ENCODE measurements at places on chromosomes 4 and X. TPM values are rescaled to one million over a fixed set of nuclear protein-coding genes. Genes with fewer than 3 reads are reported as not detected.
A peak's percentile ranks its signal among the peaks of the same experiment; 100 is the strongest.

The TXK gene
- total RNA-seq: not detected

The TAF7L gene
- not detected for total RNA-seq

The PNPLA4 gene
- not detected for total RNA-seq

The PDCL2 gene
- total RNA-seq: not detected

The SMARCAD1 gene
- 53.2 TPM for total RNA-seq

The DGKK gene
- not detected for total RNA-seq

The SLIT2 gene
- 4.1 TPM for total RNA-seq

The OR13H1 gene
- total RNA-seq: not detected

The TFE3 gene
- 42.0 TPM for total RNA-seq

The MAOB gene
- 8.6 TPM for total RNA-seq

The SPANXN4 gene
- total RNA-seq: not detected

The EGFL6 gene
- total RNA-seq: not detected

DNA sequence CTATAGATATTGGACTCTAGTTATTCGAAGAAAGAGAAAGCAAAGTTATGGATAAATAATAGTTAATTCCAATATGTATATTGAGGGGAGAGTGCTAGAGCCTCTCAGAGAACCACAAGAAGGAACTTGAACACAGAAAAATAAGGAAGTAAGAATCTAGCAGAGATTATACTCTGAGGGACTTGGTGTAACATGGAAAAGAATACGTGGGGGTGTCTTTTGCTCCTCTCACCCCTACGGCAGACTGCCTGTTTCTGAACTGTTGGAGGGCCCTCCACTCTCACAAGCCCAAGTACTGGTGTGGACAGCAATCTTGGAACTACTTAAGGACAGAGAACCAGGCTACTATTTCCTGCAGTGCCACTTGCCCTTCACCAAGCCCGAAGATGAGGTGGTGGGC lies 1174.4 kb upstream of the PCDH10 start:
- DNase-seq: no peak

DNA sequence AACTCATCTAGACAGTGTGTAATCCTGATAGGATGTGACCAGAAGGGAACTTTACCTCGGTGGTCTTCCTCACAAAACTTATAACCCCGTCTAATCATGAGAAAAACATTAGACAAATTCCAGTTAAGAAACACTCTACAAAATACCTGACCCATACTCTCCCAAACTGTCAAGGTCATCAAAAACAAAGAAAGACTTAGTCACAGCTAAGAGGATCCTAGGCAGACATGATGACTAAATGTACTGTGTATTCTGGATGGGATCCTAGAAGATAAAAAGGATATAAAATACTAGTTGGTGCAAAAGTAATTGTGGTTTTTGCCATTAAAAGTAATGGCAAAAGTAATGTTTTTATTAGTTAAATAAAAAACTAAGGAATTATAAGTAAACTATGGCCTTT lies 81.6 kb downstream of the DTHD1 start:
- DNase-seq: no peak

DNA sequence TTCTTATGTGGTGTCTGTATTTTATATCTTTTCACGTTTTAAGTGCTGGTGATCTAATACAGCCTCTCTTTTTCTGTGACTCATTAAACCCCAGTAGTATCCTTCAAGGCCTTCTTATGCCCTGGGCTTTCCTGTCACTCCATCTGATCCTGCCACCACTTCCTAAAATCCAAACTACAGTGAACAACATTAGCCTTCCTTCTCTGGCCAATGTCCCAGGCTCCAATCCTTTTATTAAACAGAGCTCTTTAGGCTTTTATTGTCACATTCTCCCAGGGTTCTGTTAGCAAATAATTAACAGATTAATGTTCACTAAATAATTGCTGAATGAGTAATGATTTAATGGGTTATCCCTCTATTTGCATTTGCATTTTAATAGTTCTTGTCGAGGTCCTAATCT lies 47.9 kb upstream of the ITM2A start:
- DNase-seq: no peak

- no peak for DNase-seq
Measured at GRCh38 chr4:6354119-6354518, 84.5 kb downstream of the WFS1 start.

DNA sequence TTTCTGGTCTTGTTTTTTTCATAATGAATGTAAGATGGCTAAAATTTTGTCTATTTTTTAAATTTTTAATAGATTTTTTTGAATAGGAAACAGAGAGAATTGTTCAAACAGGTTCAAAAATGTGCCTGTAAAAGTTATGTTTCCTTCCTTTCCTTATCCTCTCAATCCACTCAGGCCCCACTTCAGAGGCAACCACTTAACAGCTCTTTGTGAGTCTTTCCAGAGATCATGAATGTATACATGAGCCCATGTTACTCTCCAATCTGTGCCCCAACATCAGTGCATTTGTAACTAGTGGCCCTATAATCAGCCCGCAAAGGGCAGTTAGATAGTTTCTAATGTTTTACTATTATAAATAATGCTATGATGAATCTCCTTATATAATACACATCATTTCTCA lies 14.0 kb downstream of the CFI start:
- no peak for DNase-seq

DNA sequence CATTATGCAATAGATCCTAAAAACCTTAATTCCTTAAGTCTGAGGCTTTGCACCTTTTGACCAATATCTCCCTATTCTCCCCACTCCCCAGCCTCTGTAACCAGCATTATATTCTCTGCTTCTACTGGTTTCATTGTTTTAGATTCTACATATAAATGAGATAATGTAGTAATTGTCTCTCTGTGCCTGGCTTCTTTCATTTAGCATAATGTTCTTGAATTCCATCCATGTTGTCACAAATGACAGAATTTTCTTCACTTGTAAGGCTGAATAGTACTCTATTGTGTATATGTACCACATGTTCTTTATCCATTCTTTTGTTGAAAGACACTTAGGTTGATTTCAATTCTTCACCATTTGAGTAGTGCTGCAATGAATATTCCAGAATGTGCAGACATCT lies 66.0 kb downstream of the MAGEC1 start:
- DNase-seq: no peak

- DNase-seq: no peak
Measured at GRCh38 chr4:72631296-72631695, 62.3 kb upstream of the ADAMTS3 start.

DNA sequence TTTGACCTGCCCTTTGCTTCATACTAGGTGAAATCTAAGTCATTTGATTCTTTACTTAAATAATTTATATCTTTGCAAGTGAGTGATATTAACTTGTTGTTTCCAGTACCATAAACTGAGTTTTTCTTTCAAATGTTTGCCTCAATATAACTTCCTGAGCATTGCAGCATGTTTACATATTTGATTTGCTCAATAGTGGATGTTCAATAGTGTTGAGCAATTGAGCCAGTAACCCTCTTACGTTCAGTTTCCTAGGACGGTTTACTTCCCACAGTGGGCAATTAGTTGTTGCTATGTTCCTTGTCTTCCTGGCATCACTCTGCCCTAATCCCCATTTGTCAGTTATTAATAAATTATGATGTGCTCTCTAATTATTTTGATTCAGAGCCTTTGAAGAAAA lies 278.5 kb downstream of the EPHA5 start:
- DNase-seq: no peak

DNA sequence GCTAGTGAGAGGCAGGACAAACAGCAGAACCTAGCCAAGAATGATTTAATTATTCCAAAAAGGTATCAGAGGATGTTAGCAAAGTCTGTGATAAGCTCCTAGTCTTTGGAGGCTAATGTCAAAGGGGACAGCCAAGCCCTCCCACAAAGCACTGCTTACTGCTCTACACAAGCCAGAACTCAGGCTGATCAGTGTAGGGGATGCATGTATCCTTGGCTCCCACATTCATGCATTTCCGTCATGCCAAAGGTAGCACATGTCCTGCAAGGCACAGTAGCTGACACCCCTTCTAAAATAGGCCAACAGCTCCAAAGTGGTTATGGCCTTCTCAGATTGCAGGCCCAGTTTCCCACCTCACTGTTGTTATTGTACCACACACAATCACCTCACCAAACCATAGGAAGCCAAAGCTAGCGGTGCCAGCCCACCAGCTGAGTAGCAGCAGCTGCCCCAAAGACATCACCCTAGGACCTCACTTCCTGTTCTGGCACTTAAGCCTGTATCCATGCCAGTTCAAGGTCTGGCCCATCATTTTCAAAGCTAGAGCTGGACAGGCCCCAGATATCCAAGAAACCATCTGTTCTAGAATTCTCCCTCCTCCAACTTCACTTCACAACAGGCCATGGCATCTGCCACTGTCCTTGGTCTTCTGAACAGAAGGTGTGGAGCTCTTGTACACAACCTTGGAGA lies 40.9 kb downstream of the TSPAN5 start:
- DNase-seq: no peak

DNA sequence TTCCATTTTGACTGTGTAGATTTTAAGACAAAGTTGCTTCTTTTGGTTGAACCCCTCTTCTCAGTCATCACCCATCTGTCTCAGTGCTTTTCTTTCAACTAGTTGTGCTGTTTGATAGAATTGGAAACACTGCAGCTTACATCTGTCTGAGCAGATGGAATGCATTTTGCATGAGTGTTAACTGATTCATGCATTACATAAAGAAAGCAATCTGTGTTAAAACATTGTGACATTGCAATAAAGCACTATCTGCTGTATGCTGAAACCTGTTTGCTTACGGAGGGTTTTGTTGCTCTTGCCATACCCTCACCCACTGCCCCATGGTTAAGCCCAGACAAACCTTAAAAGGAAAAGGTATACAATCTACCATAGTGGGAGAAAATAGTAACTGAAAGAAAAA lies 47.4 kb downstream of the NRK start:
- DNase-seq: no peak

DNA sequence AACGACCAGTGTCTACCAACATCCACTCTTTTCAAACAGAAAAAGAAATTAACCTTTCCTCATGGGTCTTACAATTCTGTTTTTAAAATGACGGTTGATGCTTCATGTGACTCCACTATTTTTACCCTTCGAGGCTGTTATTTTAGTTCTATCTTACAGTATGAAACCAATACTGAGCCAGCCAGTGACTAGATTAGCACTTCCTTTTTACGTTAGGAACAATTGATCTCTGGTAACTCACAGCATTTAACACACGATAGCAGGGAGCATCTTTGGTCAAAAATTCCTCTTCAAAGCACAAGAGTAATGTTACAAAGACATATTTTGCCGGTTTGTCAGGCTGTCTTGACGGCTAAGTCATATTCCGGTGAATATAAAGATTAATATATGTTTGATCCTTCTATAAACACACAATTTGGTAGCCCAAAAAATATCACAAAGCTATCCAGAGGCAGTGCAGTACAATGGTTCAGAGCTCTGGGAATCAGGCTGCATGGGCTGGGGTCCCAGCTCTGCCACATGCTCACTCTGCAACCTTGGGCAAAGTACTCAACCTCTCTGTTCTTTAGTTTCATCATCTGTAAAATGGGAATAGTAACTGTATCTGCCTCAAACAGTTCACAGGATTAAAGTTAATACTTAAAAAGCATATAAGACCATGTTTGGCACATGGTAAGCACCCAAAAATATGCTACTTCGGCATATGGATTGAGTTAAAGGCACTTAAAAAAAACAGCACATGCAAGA lies 62.9 kb upstream of the TXK start:
- DNase-seq: no peak

GRCh38 chrX:65695849-65696449 lies 28.5 kb downstream of the MSN start:
- no peak for DNase-seq

DNA sequence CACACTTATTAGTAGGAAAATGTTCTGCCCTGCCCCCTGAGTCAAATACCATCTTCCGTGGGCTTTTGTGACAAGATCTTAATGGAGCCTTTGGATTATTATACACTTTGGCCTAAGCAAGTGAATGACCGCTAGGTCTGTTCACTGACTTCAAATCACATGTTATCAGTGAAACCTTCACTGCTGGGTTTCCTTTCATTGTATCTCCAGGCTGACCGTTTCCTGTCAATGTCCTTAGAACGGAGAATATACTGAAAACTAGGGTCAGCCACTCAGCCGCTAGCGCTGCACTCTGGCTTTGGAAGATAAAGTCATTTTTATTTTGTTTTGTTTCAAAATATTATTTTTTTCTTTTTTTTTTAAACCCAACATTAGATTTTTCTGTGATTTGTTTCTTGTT lies 107.0 kb upstream of the TLL1 start:
- no peak for DNase-seq

DNA sequence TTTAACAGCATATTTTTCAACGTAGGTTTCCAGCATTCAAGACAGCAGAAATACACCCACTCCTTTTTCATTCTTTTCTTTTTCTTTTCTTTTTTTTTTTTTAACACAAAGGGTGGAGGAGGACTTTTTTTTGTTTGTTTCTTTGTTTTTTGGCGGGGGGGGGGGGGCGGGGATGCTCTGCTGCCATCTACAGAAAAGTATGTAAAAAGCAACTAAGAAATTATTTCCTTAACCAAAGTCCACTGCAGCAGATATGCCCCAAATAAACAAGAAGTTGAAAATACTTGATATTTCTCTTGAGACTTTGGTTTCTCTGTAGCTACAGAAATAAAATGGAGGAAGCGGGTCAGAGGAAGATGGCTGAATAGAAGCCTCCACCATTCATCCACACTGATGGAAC lies 63.2 kb upstream of the PBDC1 start:
- no peak for DNase-seq

DNA sequence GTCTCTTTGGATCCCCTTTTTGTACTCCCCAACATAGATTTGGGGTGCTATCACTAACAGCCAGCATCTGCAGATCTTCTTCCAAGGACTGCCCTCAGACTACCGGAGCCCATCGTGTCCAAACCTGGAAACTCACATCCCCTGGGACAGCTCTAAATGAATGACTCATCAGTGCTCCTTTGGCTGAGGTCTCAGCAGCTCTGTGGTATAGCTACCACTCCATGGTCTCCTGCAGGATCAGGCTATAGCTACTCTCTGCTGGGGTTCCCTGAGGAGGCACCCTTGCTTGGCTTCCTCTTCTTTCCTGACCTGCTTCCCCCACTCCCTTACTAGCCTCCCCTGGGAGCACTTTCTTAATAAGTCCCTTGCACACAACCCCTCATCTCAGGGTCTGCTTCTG lies 97.5 kb upstream of the PRPS2 start:
- DNase-seq: no peak

GRCh38 chr4:144645102-144645630 lies 790 bp upstream of the HHIP start:
- DNase-seq: peak; percentile 58

- no peak for DNase-seq
Measured at GRCh38 chr4:78684325-78685079, 91.6 kb upstream of the BMP2K start.

GRCh38 chr4:3257103-3257555 lies 8.2 kb downstream of the MSANTD1 start:
- peak; percentile 9 for DNase-seq
